ENCODE measurements at places on chromosomes 12 and 14.

DNA sequence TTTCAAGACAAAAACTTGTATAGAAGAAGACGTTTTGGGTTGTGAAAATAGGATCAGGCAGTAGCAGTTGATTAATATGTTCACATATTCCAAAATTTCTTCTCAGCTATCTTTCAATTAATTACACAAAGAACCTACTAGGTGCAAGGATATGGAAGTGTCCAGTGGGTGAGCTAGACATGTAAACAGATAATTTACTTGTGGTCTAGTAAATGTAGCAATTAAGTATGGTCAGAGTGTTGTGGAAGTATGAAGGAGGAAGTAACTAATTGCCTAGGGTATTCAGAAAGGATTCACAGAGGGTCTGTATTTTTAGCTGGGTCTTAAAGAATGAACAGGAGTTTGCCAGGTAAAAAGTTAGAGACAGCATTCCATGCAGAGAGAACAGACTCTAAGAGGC, 5.9 kb downstream of the GOLGA5 start:
- DNase-seq: no peak

GRCh38 chr12:112017041-112017440, 3.8 kb downstream of the ERP29 start:
- DNase-seq: no peak

- no peak for DNase-seq
These were observed 2.7 kb downstream of the KLRF1 start for GRCh38 chr12:9829982-9830381.

DNA sequence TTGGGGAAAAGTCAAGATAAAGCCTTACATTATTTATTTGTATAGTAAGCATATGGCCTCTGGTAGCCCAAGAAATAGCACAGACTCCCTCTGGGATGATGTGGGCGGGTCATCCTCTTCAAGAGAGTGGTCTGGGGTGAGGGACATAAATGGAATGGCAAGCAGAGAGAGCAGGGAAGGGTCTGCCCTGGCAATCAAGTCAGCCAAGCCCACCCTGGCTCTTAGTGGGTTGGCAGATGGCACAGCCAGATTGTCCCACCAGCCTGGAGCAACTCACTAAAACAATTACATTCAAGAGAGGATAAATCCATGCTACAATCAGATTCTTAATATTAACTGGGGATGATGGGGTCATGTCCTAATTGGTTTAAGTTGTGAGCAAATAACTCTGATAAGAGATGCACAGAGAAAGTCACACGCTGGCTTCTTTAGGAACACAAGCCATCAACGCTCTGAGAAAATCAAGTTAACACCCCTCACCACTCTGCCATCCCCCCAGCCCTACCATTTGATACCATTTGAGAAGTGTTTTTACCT, 2.8 kb upstream of the PELI2 start:
- DNase-seq: no peak

DNA sequence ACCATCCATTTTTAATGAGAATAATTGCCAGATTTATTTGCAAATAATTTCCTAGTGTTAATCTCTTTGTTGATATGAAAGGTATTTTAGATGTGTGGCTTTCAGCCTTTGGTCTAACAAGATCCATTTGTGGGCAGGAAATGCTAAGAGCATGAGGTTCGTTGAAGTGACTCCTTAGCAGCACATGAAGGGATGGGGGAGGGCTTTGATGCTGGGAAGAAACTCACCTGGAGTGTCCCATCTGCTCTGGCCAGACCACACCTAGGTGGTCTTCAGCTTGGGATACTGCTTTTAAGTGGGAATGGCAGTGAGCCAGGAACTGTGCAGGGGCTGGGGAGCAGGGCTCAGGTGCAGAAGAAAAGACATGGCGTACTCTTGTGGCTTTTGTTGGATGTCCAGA, 13.6 kb downstream of the SFSWAP start:
- no peak for DNase-seq

- no peak for DNase-seq
These were observed 3.6 kb downstream of the SLC48A1 start for GRCh38 chr12:47776471-47777143.

DNA sequence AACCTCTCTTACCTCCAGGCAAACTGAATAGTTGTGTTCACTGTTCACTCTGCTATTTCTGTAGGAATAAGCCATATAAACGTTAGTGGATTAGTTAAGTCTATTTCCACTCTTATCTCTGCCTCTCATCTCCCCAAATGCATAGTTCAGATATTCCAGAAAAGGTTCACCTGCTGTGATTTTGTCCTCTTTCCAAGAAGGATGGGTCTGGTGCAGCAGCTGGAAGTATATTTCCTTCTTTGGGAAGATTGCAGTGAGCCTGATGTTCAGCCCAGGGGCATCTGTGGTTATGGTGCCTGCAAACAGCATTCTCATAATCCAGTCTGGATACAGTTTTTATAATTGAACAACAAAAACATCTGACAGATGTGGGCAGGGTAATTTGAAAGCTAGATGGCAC, 97.7 kb downstream of the TPH2 start:
- DNase-seq: no peak

- DNase-seq: no peak
These were observed 274.9 kb downstream of the PAWR start for GRCh38 chr12:79415746-79416435.

GRCh38 chr12:87929346-87929745, 99.9 kb downstream of the C12orf50 start:
- no peak for DNase-seq

GRCh38 chr14:65753061-65753460, 340.5 kb downstream of the FUT8 start:
- DNase-seq: no peak

DNA sequence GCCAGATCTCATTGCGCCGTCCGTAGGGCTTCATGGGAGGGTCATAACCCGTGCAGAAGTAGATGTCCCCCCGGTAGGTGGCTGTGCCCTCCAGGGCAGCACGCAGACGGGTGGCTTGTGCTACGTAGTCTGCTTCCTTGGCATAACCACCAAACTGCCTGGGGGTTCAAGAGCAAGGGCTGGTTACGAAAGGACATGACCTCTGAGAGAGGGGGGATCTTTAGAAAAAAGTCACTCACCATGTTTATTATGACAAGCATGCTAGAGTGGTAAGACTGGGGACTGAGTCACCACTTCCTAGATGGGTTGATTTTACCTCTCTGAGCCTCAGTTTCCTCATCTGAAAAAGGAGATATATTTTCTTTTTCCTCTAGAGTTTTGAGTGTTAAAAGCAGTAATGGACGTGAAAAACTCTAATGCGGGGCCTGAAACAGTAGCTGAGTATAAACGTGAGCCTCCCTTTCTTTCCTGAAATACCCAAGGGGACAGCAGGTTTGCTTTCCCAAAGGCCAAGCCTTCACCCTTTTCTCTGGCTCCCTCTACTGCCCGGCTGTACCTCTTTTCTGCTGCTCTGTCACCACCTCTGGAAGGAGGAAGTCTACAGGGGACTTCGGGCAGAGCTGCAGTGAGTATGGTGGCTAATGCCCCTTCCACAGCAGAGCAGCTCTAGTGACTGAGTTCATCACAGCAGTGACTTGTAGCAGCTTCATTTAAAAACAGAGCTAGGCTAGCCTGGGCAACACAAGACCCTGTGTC, 23.5 kb upstream of the GPRC5D start:
- DNase-seq: no peak

- DNase-seq: no peak
These were observed 364.1 kb downstream of the EGLN3 start for GRCh38 chr14:33586806-33587205.

GRCh38 chr14:56423544-56423943, 156.1 kb upstream of the TMEM260 start:
- peak; percentile 17 for DNase-seq

GRCh38 chr12:122646517-122647217, 56.5 kb downstream of the HCAR2 start:
- no peak for DNase-seq

- DNase-seq: no peak
These were observed 149.6 kb downstream of the SLC38A6 start for GRCh38 chr14:61130512-61131260.

GRCh38 chr12:108837680-108838079, 19.7 kb downstream of the SSH1 start:
- DNase-seq: no peak

- DNase-seq: no peak
These were observed 98.3 kb upstream of the CPNE8 start for GRCh38 chr12:39003541-39004155.

GRCh38 chr12:107519906-107520859, 165.4 kb upstream of the PWP1 start:
- no peak for DNase-seq

GRCh38 chr12:95185854-95186253, 31.4 kb downstream of the FGD6 start:
- DNase-seq: no peak

- no peak for DNase-seq
These were observed 28.6 kb downstream of the PACS2 start for GRCh38 chr14:105343194-105343593.

GRCh38 chr12:69252033-69252432, 12.7 kb downstream of the CPSF6 start:
- no peak for DNase-seq

DNA sequence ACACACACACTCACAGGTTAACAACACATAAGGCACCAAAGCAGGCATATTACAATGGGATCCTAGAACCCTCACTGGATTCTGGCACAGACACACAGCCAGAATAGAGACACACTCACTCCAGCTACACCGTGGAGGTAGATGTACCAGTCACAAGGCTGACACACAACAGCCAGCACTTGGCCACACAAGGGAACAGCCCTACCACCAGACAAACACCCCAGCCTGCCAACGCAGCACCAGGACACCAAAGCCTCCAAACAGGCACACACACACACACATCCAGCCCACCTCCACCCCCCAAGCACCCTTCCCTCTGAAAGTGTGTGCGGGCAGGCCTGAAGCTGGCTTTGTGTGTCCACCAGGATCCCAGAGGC, 10.9 kb upstream of the ITGB7 start:
- DNase-seq: no peak

DNA sequence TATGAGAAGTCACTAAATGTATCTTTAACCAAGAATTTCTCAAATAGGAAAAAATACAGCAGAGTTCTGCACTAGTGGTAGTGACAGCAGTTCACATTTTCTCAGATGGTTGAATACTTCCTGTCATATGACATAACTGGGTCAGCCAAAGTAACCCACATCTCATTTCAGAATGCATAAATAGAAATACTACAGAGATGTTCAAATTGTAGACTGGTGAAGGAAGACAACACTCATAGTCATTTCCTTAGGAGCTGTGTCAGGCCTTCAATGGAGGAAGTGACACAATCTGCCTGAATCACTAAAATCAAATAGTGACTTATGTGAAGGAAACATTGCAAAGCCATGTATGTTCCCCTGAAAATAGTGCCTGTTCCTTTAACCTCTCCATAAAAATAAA, 32.4 kb downstream of the FERMT2 start:
- DNase-seq: peak; percentile 36

DNA sequence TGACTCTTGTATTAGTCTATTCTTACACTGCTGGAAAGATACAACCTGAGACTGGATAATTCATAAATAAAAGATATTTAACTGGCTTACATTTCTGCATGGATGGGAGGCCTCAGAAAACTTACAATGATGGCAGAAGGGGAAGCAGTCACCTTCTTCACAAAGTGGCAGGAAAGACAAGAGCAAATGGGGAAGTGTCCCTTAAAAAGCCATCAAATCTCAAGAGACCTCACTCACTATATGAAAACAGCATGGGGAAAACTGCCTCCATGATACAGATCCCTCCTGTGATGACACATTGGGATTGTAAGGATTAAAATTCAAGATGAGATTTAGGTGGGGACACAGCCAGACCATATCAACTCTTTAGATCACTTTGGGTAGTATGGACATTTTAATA, 83.7 kb downstream of the TMTC3 start:
- DNase-seq: no peak

GRCh38 chr12:3743803-3744202, 9.1 kb downstream of the CRACR2A start:
- no peak for DNase-seq

DNA sequence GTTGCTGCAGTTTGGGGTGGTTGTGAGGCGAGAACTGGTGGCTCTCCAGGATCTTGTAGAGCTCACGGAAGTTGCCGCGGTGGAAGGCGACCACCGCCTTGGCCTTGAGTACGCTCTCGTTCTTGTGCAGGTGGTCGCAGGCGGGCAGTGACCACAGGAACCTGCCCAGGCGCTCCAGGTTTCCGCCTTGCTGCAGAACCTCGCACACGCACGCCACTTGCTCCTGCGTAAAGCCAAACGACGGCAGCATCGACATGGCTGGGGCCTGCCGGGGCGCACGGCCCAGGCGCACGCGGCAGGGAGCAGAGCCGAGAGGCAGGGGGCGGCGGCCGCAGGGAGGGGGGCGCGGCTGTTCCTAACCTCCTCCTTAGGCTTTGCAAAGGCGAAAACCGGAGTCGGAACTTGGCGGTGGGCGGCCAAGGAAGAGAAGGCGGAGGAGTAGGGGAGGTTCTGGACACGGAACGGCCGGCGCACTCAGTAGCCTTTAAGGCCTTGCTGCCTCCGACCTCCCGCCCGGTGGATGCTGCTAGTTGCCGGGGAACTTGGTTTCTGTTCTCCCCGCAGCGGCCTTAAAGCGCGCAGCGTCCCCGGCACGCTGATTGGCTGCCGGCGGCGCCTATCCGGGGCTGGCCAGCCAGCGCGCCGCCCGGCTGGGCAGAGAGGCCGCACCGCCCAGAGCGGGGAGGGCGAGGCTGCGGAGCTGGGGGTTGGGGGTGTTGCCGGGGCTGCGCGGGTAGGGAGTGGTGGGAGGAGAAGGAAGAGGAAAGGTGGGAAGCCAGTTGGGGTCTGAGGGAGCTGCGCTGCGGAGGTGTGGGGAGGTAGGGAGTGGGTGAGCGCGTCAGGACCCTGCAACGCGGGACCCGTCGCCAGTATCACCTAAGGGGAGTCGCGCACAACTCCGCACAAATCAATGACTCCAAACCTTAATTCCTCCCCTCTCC, at the start of gene SIX1:
Gene SIX1, minus strand, starts transcription at position 544 of the 941 bp plus-strand sequence. Its CDS starts 288 bp downstream, at position 256.
- peak; percentile 95 for DNase-seq

DNA sequence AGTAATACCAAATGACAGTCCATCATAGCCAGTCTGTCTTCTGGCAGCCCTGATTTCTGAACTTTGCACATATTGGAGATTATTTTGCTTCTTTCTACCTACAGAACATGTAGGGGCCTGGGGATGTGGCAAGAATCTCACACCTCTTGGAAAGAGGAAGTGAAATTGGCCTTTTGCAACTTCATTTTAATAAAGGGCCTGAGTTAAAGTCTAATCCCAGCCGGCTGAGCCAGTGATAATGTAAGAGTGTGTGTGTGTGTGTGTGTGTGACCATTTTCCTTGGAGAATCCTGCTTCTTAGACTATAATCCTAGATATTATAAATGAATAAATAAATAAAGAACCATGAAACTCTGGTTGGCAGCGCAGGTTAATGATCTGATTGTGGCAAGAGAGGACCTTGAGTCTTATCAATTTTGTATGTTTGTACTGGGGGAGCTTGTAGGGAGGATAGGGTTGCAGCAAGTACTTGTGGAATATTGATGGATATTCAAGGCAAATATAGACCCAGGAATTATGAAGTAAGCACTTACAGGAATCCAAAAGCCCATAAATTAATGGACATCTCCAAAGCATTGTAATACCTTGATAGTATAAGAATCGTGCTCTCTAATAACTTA, 233.2 kb upstream of the AMIGO2 start:
- no peak for DNase-seq

- no peak for DNase-seq
These were observed 160.7 kb upstream of the LRFN5 start for GRCh38 chr14:41446008-41446407.
